GM04504 (cell line): ENCODE measurements at places on chromosomes 1 and 21.

GRCh38 chr1:193348091-193348768, 161.8 kb upstream of the B3GALT2 start:
- no peak for DNase-seq

- no peak for DNase-seq
Observed at GRCh38 chr1:234588386-234588785, 21.6 kb downstream of the IRF2BP2 start.

DNA sequence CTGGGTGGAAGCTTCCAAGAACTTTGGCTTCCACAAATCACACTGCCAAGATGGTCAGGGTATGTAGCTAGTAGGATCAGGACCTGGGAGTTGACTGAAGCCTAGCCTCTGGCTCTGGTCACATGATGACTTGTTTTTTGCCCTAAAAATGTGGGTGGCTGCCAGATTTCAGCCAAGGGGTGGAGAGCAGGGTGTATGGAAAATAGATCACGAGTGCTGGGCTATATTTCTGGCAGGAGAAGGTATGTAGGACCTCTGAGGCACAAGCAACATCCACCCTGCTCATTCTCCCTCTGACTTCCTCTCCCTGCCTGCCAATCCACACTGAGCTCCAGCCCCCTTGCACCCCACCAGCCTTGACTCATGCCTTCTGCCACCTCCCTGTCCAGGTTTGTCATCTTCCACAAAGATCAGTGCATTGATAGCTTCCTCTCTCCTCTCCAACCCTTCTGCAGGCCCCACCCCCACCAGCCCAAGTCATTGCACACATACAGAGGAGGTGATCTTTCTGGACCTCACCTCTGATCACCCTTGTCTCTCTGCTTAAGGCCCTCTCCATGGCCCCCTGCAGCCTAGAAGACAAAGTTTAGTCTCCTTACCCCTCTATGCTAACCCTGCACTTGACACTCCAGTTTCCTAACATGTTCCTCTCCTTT, 8.3 kb upstream of the CYP4B1 start:
- DNase-seq, result no peak

DNA sequence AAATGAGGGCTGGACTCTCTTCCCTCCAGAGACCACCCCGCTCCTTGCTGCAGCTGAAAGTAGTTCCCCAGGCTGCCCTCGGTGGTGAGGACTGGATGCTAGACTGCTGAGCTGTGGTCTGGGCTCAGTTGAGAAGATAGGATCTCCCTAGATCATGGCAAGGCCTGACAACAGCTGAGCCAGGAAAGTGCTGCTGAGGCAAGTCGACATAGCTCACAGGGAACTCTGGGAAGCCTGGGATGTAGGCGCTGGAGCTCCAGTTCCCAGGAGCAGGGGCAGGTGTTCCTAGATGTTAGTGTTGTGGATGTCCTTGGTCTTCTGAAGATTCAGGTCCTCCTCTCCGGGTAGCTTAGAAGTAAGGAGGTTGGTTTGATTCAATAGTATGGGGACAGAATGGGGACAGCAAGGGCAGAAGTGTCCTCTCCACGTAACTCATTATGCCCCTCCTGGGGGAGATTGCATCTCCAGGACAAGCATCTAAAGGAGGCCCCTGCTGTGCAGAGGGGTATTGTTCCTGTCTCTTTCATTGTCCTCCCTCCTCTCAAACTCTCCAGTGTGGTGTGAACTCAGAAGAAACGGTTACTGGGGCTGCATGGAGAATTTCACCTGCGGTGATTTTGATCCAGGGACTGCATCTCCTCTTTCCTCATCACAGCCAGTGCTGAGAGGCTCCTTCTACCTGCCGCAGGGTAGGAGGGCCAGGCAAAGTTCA, 3.7 kb downstream of the CYB561D1 start:
- DNase-seq, result no peak

DNA sequence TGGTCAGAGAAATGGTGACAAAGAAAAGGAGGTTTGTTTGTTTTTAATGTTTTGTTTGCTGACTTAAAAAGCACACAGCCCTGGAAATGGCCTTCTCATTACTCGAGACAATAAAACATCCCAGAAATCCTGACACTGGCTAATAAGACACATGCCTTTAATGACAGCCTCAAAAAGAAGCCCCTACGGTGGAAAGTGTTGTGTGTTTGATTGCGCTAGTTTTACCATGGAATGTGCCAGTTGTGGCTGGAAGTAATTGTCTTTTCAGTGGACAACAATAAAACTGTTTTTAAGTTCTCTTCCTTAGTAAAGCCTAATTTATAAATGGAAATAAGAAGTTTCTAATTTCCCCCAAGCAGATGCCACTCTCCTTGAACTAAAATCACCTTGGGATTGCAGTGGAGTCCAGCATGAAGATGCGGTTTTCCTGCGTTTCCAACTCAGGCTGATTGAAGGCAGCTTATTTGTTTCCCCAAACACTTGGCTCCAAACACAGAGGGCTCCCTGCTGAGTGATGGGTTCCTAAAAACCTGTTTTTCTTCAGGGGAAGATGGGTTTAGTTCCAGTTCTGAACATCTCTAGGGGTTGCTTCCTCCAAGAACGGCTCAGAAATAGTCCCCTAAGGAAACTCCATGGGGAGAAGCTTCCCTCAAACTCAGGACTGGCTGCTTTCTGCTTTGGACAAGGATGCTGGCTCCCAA, 54.3 kb downstream of the CD247 start:
- DNase-seq, result no peak

- DNase-seq, result no peak
Observed at GRCh38 chr1:1926886-1927660, 8.0 kb upstream of the TMEM52 start.

DNA sequence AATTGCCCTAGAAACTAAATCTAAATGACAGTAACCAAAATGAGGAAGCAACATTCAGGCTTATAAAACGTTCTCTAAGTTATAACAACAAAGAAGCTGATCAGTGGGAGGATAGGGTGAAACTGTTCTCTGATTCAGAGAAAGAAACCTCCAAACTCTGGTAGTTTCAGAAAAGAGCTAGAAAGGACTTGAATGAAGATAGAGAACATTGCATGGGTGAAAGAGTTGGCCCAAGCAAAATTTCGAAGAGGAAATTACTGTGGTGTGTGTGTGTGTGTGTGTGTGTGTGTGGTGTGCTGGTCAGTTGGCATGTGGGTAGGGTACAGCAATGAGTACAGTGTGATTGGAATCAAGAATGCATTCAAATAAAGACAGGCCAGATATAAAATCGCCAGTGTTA, 16.5 kb upstream of the SPAG17 start:
- no peak for DNase-seq

- DNase-seq, result no peak
Observed at GRCh38 chr1:210653771-210654170, 325.1 kb downstream of the HHAT start.

- DNase-seq, result no peak
Observed at GRCh38 chr1:11456965-11457364, 22.0 kb upstream of the DISP3 start.

DNA sequence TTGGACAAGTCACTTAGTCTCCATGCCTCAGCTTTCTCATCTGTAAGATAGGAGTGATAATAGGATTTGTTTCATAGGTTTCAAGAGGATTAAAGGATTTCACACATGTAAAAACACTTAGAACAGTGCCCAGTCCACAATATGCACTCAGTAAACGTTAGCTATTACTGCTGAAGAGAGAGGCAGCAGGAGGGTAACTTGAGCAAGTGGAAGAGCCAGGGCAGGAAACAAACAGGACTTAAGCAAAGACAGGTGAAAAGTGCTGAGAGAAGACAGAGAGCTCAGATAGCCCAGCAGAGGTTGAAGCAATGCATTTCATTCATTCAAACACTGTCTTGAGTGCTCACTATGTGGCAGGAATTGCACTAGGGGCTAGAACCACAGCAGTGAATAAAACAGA, 21.1 kb upstream of the H3-3A start:
- no peak for DNase-seq

DNA sequence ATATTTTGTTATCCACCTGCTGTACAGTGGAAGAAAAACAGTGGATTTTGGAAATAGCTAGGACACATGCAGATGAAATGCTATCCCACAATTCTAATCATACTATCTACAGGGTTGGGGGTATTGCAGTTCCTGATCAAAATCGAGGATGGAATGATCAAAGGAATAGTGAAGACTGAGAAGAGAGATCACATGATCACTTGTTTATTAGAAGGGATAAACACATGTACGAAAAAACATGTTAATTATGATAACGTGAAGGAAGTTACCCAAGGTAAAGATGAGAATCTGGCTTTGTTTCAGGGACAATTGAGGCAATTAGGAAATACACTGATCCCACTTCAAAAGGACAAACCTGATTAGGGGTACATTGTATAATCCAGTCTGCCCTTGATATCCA, 8.8 kb upstream of the NENF start:
- no peak for DNase-seq

GRCh38 chr1:29195881-29196291, 14.2 kb upstream of the SRSF4 start:
- no peak for DNase-seq

- DNase-seq, result no peak
Observed at GRCh38 chr1:61459345-61459744, 265.6 kb downstream of the TM2D1 start.

- DNase-seq, result peak; percentile 86
Observed at GRCh38 chr1:29196863-29197589, 15.3 kb upstream of the SRSF4 start.

DNA sequence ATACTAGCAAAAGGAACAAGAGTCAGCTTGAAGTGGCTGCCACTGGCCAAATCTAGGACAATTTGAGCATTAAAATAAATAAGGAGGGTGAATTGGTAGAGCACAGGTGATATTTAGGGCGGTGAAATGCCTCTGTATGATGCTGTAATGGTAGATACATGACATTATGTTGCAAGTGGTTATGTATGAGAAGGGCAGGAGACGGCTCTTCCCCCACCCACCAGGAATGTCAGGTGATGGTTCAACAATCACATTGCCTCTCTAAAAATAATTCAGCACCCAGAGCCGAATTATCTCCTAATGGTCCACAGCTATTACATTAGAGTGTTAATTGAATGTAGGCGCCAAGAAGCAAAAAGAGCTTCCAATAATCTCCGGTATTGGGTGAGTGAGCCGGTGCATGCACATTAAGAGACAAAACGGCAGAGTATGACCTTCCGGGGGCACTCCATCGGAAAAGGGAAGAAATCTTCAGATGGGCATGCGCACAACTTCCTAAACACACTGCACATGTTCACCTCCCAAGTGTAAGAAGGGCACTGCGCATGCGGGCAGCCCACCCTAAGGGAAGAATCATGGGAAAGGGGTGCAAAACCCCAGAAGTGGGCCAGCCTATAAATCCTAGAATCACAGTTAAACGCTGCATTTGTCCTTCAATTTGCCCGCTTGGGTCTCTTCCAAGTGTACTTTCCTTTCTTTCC, 6.8 kb upstream of the IFNAR1 start:
- no peak for DNase-seq
